ENCODE measurements at places on chromosomes 2 and 18. TPM values are rescaled to one million over a fixed set of nuclear protein-coding genes. Genes with fewer than 3 reads are reported as not detected.

Gene APOB
- 0.95 TPM for total RNA-seq

Gene PPP1R7
- total RNA-seq, result 41.8 TPM

Gene MFSD2B
- total RNA-seq, result not detected

Gene FBXO48
- total RNA-seq, result 0.24 TPM

Gene PIEZO2
- total RNA-seq, result 11.7 TPM

Gene C2orf68
- 19.5 TPM for total RNA-seq

Gene MAP3K19
- not detected for total RNA-seq

Gene ACVR1C
- 52.2 TPM for total RNA-seq

DNA sequence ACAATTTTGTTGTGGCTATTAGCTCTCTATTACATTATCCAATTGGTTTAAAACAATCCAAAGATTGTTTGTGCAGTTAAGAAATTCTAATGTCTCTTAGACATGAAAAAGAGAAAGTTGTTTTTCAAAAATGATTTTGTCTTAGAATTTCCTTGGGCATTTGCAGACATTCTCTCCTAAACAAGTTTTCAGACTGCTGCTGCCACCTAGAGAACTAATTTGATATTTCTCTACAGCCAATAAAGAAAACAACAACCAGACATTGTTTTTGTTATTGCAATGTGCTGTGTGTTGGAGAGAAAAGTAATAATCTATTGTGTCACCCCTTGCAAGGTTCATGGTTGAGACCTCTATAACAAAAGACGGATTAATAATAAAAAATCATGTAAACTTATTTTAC lies 119.0 kb upstream of the SYT4 start:
- DNase-seq, result no peak

DNA sequence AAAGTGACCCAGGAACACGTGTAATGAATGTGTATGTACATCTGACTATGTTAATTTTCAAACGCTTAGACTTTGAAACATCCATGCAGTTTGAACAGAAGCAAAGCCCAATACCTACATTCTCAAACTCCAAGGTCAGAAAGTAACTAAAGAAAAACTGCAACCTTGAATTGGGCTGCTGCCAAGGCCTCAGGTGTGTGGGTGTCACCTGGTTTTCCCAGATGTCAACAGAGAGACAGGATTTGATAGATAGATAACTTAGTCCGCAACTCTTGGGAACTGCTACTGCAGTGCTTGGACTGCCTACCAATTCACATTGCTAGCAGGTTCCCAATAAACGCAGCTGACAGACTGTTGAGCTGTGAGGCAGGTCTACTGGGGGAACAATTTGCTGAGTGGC lies 78.7 kb upstream of the PAPOLG start:
- no peak for DNase-seq

GRCh38 chr2:208049006-208049405 lies 23.7 kb upstream of the PLEKHM3 start:
- no peak for DNase-seq

DNA sequence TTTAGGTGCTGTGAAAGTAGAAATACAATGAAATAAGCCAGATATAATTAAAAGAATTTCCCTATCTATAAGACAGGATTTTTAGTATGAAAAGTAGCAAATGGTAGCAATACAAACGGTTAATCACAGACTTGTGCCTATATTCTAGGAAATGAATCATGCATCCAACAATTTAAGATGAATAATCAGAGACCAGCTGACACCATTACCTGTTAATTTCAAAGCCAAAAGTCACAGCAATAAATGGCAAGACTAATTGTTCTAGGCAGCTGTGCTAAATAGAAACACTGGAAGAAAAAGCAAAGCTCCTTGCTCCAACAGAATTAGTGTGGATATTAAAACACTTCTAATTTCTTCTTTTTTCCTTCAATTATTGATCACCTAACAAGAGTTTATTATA lies 35.1 kb upstream of the MPP4 start:
- no peak for DNase-seq

- DNase-seq, result no peak
Measured at GRCh38 chr18:51195451-51196117, 1.9 kb downstream of the MEX3C start.

DNA sequence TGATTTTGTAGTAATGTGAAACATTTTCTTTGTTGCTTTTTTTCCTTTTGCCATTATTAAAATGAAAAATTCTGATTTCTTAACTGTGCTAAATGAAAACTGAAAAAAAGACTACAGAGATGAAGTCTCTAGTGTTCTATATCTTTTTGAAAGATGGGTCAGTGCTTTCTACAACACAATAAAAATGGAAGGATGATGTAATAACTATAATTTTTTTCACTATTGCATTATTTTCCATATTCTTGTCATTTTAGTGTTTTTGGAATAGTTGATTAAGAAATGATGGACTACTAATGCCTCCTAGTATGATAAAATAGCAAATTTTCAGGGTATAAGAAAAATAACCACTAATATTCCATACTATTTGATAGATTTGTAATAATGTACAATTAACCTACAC lies 7.2 kb downstream of the PSMD14 start:
- DNase-seq, result no peak

- DNase-seq, result no peak
Measured at GRCh38 chr2:217436386-217436785, 566.4 kb downstream of the TNS1 start.
